ENCODE measurements at places on chromosomes 12 and 14.

- no peak for DNase-seq
Measured at GRCh38 chr12:128408669-128409068, 141.7 kb downstream of the TMEM132C start.

DNA sequence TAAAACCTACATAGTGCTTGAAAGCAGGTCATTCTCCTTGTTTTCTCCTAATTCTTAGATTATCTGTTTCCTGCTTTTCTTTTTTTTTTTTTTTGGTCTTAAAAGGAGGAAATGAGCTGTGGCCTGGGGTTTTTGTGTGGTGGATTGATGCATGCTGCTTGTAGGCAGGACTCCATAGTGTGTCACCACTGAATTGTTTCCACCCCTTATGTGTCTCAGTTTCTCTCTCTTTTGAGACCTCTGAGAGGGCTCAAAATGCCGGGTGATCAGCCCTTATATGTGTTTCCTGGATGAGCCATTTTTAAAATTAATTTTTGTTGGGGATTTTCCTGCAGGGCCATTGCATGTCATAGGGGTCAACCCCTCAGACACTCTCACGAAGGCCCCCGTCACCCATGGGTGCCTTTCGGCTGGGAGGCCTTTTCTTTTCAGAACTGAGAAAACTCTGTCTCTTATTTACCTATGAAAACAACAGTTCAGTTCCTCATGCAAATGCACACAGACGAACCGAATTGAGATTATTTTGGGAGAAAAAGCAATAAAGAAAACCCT, 32.0 kb upstream of the LRRK2 start:
- DNase-seq, result no peak

GRCh38 chr12:47736877-47737676, 11.8 kb upstream of the ENDOU start:
- peak; percentile 83 for DNase-seq

- DNase-seq, result no peak
Measured at GRCh38 chr12:6231359-6232268, 31.4 kb downstream of the CD9 start.

DNA sequence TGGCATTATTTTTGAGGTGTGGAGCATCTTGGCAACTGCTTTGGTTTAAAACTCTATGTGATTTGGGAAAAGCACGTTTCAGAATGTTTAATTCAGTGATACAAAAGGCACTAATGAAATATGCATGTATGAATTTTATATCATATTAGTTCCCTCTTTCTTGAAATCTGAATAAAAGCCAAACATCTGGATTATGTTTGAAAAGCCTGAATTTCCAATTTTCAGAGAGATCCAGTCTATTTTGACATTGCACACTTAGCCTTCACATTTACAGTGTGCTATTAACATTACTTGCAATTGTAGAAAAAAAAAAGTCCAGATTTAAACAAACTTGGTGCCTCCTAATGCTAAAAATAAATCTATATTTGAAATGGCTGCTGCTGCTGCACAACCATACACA, 219.1 kb upstream of the NPAS3 start:
- DNase-seq, result peak; percentile 40

GRCh38 chr12:92821142-92821541, 108.0 kb downstream of the EEA1 start:
- no peak for DNase-seq

GRCh38 chr14:74964787-74965485, 9.5 kb upstream of the PGF start:
- no peak for DNase-seq

- no peak for DNase-seq
Measured at GRCh38 chr12:2317772-2318171, 265.0 kb downstream of the CACNA1C start.

GRCh38 chr14:44989497-44990440, 27.8 kb downstream of the TOGARAM1 start:
- DNase-seq, result no peak

- no peak for DNase-seq
Measured at GRCh38 chr12:12081836-12082497, 11.2 kb downstream of the BCL2L14 start.

- DNase-seq, result no peak
Measured at GRCh38 chr12:7433276-7433822, 10.6 kb downstream of the CD163L1 start.

- DNase-seq, result no peak
Measured at GRCh38 chr14:22341049-22341448, 248.0 kb downstream of the DAD1 start.

GRCh38 chr12:46659032-46659650, 166.7 kb downstream of the SLC38A4 start:
- DNase-seq, result no peak

DNA sequence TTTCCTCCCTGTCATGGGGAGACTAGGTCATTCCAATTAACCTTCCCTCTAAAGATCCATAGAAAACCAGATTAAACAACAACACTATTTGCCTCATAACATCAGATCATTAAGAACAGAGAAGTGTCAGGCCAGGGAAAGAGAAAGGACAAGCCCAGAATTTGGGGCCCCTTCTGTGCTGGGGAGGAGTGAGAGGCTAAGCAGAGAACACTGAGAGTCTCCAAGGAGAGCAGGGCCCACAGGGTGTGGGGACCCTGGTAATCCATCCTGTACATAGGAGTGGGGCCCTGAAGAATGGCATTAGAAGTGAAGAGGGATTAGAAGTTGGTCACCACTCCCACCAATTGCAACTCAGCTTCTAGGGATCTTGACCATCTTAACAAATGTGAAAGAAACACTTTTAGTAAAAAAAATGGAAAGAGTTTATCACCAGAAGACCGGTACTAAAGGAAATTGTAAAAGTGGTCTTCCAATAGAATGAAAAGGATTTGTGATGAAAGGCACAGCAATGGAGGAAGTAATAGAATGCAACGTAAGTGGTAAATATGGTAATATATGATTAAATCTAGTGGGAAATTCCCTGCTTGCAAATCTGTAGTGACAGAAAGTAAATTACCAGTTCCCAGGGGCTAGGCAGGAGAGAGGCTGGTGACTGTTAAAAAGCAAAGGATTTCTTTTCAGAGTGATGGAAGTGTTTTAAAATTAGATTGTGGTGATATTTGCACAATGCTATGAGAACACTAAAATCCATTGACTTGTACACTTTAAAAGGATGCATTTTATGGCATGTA, 14.0 kb upstream of the TMTC1 start:
- DNase-seq, result no peak

DNA sequence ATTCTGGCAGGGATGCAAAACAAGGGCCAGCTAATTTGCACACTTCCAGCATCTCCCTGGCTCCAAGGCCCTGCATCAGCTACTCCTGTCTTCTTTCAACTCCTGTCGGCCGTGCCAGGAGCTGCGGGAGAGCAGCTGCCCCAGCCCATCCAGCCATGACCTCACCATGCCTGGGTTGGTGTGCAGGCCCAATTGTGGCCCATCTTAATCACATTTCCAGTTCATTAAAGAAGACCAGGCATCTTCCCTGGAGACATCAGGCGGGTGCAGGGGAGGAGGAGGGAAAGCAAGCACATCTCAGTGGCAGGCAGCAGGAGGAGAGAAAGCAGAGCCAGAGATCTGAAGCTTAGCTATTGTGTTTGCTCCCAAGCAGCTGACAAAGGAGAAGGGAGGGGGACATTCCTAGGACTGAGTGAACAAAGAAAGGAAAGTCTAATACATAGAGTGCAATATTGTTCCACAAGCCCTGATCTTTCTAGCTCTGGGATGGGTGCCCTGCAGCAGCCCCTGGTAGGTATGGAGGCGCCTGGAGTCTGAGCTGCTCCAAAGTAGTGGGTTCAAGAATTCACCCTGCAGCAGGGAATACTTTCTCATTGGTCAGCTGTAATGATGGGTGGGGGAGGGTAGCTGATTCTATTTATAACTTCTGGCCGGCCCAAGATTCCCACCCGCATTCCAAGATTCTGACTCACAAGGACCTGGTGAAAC, 40.1 kb downstream of the VWF start:
- peak; percentile 40 for DNase-seq

DNA sequence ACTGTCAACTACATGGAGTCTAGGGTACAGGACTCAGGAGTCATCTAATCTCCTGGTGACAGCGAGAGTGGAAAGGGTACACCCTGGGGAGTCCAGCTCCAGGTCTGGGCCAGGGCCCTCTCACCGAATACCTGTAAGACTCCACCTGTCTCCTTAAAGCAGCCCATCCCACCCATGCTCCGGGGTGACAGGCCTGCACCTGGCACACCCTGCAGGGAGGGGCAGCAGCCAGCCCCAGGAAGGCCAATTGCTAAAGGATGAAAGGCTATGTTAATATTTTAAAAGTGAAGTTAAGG, 45.5 kb downstream of the STX2 start:
- DNase-seq, result no peak

DNA sequence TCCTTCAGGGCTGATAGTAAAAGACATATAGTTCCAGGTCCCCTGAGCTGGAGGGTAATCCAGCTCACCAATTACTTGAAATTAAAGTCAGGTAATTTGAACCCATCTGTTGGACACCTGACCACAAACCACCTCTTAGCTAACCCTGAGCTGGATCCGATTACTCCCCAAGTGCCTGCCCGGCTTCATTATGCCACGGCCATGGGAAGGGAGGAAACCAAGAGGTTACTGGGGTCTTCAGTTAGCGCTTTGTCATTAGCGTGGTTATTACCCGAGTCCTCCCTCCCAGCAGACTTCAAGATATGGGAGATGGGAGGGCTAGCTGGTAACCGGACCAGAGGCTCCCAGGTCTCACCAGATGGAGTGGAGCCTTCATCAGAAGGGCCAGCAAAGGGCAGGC, 1071.4 kb downstream of the BCL11B start:
- no peak for DNase-seq

- DNase-seq, result no peak
Measured at GRCh38 chr14:105486163-105486973, at the start of gene CRIP1. Gene CRIP1 (plus strand): TSS chr14:105486886. CDS start chr14:105487260, 374 bp downstream.

DNA sequence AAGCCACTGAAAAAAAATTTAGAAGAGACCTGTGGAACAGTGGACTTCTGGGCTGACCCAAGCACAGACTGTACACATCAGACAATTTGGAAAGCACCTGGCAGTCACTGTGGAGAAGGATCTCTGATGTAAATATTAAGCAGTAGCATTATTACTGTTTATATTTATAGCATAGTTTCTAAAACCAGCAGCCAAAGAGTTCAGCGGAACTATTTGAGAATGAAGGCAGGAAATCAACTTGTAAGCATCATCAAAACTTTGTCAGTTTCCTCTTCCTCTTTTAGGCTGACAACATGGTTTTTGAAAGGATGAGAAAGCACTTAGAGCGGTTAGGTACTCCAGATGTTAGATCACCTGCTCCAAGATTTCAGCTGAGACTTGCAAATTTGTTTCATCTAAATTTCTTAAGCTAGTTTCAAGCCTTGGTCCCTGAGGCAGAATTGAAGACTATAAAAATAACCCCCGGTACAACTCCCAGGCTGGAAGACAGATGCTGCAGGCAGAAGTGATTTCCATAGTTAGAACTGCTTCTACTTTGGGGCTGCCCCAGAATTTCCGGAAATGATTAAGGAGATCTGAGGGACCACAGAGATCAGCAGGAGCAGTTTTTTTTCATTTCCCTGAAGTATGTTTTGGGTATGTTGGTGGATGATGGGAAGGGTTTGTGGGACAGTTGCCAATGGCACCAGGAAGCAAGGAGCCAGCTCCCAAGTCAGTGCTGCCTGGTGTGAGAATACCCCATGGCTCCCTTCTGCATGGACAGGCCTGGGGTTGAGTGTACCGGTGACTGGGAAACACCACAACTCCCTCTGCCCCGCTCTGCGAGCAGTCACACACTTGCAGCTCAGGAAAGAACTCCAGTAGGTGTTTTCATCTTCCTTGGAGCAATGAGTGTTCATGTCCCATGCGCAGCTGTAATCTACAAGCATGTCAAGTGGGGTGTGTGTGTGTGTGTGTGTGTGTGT, 354.5 kb downstream of the NUAK1 start:
- DNase-seq, result no peak

DNA sequence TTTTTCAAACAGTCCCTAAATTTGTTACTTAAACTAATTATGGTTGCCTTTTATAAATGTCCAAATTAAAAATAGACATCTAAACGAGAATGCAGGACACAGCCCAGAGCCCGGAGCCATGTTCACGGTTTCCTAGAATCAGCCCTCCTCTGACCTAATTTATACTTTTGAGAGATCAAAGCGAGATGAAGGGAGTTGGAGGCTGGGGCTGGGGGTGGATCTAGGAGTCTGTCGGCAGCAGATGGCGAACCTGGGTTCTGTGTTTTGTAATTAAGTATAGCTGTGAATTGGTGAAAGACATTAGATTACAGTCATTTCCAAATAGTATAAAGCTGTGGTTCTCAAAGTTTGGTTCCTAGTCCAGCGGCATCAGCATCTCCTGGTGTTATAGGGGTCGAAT, 210.1 kb downstream of the SLC41A2 start:
- DNase-seq, result no peak

GRCh38 chr14:36690311-36691040, 28.8 kb downstream of the PAX9 start:
- DNase-seq, result no peak

DNA sequence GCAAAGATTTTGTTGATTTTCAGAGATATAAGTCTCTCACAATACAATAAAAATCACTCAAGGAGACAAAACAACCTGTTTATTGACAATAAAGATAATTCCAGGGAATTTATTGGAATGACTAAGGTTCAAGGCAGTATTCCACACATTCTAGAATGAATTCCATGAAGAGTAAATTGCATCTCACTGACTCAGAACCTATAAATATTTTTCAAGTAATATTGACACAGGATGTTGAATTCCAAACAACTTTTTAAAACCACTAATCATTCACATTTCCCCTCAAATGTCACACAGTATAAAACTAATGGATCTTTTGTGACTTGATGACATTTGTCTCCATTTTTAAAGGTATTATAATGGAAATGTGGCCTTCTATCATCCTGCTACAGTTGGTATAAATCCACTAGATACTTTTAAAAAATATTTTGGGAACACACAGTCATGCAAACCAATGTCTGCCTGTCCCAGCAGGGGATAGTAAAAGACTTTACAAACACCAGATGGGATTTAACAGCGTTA, 42.1 kb upstream of the LGR5 start:
- DNase-seq, result peak; percentile 70

DNA sequence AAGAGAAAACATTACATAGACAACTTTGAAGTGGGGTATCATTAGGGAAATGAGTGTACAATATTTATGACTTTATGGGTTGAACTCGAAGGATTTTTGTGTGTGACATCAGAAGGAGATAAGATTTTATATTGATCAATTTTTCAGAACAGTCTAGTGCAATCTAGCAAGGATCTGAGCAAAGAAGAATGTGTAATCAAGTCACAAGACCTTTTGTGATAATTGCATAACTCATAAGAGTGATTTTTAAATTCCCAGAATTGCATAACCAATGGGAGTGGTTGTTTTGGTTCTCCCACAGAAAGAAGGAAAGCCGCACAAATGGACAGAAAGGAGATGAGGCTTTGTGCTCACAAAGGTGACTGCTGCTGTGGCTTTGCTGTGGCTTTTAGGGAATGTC, 441.8 kb upstream of the FLRT2 start:
- no peak for DNase-seq

- DNase-seq, result no peak
Measured at GRCh38 chr12:64091186-64091585, 130.9 kb downstream of the KICS2 start.

DNA sequence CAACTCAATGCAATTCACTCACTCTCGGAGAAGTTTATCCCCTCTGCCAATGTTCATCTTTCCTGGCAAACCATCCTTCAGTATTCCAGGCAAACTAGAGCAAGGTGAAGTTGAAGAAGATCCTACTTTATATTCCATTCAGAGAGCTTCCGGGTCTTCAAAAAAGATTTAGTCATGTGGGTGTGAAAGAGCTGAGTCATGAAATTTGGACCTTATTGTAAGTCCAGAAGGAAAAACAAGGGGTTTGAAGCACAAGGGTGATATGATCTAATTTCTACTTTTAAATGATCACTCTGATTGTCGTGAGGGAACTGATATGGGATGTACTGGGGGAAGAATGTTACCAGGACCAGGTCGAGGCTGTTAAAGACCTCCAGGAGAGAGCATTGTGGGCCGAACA, 2.8 kb upstream of the PRH2 start:
- no peak for DNase-seq

All from muscle of back (tissue), 13 donors.